C1 segment of cervical spinal cord (tissue), 14 donors: ENCODE measurements at places on chromosomes 3 and 15.

DNA sequence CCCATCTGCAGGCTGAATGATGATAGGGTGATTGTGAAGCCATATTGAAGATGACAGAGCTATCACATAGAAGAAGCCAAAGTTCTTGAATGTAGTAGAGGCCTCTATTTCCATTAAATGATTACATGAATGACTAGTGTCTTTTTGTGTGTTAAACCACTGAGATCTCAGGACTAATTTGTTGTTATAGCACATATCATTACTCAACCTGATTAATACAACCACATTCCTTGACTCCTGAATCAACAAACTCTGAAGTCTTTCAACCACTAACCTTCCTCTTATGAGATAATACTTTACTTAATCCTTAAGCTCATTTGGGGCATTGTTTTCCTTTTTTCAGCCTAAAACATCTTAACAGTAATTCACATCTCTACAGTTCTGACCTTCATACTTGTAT is 564.5 kb upstream of the ADAMTS9 start:
- DNase-seq: no peak

- peak; percentile 43 for DNase-seq
These were observed 780 bp downstream of the TIPARP start for GRCh38 chr3:156674911-156675829.

- DNase-seq: no peak
These were observed 194.3 kb downstream of the NSUN3 start for GRCh38 chr3:94256888-94257813.

GRCh38 chr15:92869263-92869940 is 30.7 kb upstream of the CHD2 start:
- DNase-seq: no peak

DNA sequence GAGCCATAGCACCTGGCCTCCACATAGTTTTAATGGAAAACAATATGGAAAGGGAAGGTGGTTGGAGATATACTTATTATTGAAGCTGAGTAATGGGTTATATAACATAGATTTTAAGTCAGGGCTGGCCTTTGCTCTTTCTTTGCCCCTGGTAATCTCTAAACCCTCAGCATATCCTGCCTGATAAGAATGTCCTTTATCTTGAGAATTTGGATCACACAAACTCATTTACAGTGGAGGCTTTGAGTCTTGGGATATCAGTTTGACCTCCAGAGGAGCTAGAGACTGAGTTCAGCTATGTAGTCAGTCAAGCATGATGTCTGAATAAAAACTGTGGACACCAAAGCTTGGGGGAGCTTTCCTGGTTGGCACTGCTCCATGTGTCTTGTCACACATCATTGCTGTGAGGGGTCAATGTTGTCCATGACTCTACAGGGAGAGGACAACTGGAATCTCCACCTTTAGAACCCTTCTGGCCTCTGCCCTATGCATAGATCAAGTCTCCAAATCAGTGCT is 9.0 kb upstream of the C3orf33 start:
- DNase-seq: no peak

- no peak for DNase-seq
These were observed 178.2 kb downstream of the PDZRN3 start for GRCh38 chr3:73446467-73447110.

DNA sequence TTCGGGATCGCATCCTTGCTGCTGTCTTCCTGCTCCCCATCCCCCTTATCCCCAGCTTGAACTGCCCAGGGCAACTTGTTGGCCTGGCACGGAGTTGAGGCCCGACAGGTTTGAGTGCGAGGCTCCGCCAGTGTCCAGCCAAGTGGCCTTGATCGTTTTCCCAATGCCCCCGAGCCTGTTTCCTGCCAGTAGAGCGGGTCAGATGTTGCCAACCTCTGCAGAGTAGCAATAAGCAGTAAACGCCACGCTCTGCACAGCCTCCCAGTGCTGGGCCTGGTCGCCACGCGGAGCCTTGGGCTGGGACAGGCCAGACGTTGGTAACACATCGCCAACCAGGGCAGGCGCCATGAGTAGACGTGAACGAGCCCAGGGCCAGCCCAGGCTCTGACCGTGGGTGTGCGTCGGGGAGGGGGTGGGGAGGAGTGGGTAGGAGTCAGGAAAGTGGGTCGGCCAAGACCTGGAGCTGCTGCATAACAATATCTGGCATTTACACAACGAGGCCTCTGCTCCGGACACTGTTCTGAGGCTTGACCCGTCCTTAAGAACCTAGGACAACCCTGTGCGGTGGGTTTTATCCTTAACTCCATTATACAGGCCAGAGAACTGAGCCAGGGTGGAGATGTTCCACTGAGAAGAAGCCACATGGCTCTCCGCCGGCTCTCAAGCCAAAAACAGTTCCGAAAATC is 444 bp upstream of the ABHD14A start:
- no peak for DNase-seq

- no peak for DNase-seq
These were observed 64.2 kb upstream of the FNDC3B start for GRCh38 chr3:171974986-171975837.

DNA sequence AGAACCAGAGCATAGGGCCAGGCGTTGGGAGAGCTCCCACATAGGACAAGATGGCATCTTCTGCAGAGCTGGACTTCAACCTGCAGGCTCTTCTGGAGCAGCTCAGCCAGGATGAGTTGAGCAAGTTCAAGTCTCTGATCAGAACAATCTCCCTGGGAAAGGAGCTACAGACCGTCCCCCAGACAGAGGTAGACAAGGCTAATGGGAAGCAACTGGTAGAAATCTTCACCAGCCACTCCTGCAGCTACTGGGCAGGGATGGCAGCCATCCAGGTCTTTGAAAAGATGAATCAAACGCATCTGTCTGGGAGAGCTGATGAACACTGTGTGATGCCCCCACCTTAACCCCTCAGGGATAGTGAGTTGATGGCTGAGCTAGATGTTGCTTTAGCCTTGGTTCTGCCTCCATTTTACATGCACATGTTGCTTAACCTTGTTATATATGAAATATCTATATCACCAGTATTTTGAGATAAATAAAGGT is at the start of gene PYDC2:
Gene PYDC2, plus strand, starts transcription at position 51 of the 483 bp plus-strand sequence. Its CDS starts 0 bp downstream, at position 51.
- no peak for DNase-seq

- no peak for DNase-seq
These were observed 410.8 kb downstream of the GAP43 start for GRCh38 chr3:116034086-116034485.
